AG04450 (cell line): ENCODE measurements at places on chromosomes 2 and 18. TPM values are rescaled to one million over a fixed set of nuclear protein-coding genes. Genes with fewer than 3 reads are reported as not detected.

DNA sequence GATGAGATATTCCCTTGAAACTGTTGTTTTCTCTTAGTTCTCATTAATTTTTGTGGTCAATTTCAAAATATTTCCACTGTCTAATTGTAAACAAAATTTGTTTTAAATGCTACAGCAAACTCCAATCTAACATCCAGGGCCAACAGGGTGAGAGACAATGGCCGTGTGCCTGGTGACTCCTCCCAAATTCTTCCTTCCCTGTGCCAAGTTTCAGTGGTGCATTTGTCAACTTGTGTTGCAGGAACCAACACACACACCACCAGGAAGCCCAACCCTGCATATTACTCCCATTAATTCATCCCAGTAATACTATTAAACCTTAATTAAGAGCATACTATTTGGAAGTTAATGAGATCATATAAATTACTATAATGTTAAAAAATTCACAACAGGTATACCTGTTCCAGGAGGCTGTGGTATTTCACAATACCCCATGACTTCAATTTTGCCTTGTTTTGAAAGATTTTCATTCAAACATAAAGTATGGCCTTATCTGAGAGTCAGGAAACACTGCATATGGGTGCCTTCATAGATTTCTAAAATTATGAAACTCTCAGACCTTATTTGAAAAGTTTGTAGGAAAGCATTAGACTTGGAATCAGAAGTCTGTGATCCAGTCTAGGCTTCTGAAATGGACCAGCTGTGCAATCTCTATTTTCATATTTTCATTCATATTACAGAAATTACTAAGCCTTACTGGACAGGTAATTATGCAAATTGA, 1.1 kb downstream of the SERPINB2 start:
- no peak for DNase-seq

DNA sequence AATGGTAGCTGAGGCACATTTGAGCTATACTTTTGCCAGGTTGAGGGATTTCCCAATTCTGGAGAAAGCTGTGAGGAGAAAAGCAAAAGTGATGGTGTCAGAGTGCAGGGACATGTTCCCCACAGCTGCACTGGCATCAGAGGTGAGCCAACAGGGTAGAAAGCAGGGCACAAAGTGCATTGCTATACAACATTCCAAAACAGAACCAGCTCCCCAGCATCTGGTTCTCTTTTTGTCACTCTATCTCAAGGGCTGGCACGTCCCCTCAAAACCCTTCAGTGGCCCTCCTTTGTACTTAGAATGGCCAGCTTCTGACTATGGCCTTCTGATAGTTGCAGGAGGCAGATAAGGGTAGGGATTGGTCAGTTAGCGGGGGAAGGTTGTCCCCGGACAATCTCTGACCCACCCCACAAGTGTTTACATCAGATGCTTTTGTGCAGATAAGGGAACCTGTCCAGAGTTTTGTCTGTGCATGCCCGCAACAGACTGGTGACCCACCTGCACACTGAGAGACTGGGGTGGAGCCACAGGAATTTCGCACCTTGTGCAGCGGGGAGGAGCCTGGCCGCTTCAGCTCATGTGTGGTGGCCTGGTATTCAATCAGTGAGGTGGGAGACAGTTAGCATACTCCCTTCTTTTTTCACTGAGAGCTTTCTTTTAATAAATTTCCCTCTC, 31.0 kb upstream of the TMEM17 start:
- DNase-seq = no peak

GRCh38 chr2:100654611-100655010, 91.8 kb downstream of the PDCL3 start:
- DNase-seq = no peak

GRCh38 chr2:72145289-72145657, 2.4 kb downstream of the CYP26B1 start:
- DNase-seq = no peak

- no peak for DNase-seq
Observed at GRCh38 chr2:196277002-196277401, 105.6 kb upstream of the STK17B start.

The ASB18 gene
- polyA plus RNA-seq = not detected in 2 replicates

The GALNT13 gene
- polyA plus RNA-seq = not detected in 2 replicates
